Activated naive CD4-positive, alpha-beta T cell (primary cell): ENCODE measurements at places on chromosomes 6 and 20.

GRCh38 chr6:137210903-137211302, 8.3 kb downstream of the IFNGR1 start:
- no peak for DNase-seq

GRCh38 chr6:39935241-39935640, 979 bp upstream of the MOCS1 start:
- DNase-seq: no peak

- DNase-seq: no peak
Measured at GRCh38 chr6:34246249-34246562, 2.6 kb downstream of the SMIM29 start.

DNA sequence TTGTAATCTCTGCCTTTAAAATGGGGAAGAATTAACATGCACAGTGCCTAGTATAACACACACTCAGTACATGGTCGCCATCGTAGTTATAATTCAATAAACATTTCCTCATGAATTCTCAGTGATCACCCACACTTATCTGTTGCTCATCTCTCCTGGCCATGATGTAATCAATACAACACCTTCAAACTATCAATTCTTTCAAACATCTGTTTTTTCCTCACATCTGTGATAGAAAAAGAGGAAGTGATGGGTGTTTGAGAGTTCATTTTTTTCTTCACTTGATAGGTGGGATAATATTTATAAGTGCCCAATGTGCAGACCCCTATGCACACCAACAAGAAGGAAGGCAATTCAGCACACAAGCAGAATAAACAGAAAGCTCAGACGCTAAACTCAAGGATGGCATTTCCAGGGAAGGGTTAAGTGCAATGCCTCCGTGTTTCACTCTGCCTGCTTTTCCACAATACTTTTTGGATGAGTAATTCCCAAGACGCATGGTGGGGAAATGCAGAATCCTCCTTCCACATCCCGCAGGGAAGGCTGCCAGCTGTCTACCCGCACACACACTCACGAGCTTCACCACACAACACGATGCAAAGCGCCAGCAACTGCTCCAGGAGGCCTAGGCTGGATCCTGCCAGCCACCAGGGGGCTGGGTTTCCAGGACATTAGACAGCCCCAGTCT, 100.3 kb downstream of the GMPR start:
- no peak for DNase-seq

GRCh38 chr6:125095580-125096301, 57.8 kb upstream of the TPD52L1 start:
- no peak for DNase-seq

- no peak for DNase-seq
Measured at GRCh38 chr6:62324834-62325233, 38.8 kb upstream of the KHDRBS2 start.

DNA sequence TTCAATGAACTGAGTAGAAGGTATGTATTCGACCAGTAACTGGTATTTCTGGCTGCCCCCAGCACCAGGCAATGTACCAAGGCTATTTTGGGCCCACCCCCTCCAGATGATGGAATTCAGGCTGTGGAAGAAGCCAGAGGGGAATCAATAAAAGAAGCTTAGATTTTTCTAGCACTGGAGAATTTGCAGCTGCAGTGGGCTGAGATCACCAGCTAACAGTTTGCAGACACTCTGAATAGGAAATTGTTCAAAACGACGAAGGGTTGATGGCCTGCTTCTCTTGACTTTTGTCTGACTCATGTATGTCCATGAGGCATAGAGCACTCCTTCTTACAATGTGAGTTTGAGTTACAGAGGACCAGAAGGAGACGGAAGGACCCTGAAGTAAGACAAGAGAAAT, 32.4 kb upstream of the FBXO9 start:
- DNase-seq: no peak

- DNase-seq: no peak
Measured at GRCh38 chr6:84161190-84161589, 66.3 kb downstream of the CEP162 start.

GRCh38 chr6:30327232-30327746, 562 bp downstream of the TRIM39 start:
- no peak for DNase-seq

DNA sequence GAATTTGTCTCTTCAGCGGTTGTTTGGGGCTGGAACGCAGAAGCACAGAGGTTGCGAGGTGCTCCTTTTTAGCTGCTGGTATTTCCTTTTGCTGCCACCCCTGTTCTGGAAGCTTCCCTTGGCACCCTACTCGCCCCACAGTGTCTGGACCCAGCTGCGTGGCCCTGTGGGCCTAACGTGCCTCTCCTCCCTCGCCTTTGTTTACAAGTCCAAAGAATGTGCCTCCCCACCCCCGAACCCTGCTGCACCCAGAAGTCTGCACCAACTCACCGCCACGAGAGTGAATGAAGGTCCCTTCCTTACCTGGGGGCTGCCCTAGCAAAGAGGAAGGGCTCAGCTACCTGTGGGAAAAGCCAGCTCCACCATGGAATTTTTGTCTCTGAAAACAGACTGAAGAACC, 139.7 kb upstream of the RPS6KA2 start:
- DNase-seq: no peak

DNA sequence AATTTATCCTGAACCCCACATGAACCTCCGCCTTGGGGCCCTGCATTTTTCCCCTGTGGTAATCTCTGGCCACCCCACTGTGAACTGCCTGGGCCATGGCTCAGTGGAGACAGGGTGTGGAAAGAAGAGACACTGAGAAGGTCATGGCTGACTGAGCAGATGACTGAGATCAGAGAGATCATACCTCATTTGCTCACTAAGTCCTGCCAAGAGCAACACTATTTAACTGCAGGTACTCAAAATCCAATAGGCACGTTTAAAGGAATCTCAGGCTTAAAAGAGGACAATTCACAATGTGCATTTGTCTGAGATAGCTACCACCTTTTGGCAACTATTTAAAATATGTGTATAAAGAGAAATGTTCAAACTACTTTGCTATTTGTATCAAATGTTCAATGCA, 305.0 kb downstream of the GMDS start:
- DNase-seq: no peak

GRCh38 chr20:35743693-35744491, 1.8 kb upstream of the RBM39 start:
- no peak for DNase-seq

DNA sequence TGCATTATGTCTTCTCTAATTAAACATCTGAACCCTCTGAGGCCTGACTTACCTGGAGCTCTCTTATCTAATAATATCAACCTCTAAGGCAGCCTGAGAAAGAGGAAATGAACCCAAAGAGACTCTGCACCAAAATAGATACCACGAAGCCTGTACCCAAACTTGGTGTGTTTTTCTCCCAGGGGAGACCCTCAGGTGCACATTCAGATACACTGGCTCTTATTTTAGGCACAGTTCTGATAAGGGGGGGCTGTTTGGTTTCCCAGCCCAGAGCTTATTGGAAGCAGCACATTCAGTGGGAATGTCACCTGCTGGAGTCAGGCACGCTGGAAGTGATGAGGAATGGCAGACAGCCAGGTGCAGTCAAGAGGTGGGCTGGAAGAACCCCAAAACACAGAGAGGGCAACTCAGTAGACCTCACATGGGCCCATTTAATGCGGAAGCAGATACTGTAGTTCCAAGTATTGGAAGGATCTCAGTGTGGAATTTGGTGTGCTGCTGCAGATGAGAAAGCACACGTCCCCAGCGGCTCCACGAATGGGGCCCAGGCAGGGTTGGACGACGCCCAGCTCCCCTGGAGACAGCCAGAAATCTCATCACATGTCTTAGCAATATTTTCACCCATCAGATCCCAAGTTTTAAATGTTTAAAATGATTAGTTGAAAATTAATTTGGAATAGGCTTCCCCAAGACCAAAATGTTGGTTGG, 9.7 kb upstream of the CCR6 start:
- no peak for DNase-seq

DNA sequence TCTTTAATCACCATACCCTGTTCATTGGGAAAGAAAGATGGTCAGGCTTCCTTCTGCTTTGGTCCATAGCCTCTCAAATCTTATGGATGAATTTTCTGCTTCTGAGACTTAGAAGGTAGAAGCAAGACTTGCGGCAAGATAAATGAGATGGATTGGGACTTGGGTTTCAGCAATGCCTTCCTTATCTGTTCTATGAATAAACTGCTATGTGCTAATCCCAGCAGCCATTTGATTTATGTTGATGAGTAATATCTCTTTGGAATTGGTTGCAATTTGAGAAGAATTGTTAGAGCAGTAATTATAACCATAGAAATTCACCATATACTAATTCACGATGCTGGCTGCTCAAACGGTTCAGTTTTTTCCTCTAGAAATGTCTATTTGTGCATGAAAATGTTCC, 48.3 kb downstream of the TXLNB start:
- no peak for DNase-seq

DNA sequence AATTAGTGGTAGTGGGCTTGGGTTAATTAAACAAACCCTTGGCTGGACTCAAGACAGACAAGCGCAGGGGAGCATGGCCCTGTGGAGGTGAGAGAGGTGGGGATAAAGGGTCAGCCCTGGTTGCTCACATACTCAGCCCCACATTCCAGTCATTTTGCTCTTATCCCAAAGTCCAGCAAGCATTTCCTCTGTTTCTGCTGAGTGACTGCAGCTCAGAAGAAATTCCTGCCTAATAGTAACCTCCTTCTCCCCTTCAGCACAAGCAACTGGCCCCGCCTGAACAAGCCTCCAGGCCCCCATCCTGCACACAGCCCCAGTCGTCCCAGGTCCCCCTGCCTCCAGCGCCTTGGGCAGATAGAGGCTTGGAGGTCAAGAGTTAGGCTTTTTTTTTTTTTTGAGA, 3.6 kb upstream of the TFEB start:
- no peak for DNase-seq

GRCh38 chr6:43966374-43966658, 160.9 kb downstream of the MRPL14 start:
- no peak for DNase-seq

DNA sequence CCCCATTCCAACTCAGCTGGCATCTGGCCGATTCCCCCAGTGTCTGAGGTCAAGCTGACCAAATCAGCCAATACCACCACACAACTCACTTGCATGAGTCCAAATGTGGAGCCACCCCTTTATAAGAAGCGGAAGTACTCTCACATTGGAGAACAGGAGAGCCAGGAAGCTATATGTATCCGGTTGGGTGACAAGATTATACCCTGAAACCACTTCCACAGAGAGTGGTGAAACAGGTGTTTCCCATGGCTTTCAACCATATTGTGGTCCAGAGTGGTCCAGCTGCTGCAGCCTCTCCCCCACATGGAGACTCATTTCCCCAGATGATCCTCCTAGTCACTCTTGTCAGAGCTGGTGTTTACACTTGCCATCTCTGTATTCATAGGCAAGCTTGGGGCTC, 24.0 kb upstream of the SERINC1 start:
- DNase-seq: no peak

GRCh38 chr6:115835314-115835713, 225.4 kb downstream of the FRK start:
- no peak for DNase-seq

- no peak for DNase-seq
Measured at GRCh38 chr6:168524571-168525001, 83.6 kb downstream of the SMOC2 start.

DNA sequence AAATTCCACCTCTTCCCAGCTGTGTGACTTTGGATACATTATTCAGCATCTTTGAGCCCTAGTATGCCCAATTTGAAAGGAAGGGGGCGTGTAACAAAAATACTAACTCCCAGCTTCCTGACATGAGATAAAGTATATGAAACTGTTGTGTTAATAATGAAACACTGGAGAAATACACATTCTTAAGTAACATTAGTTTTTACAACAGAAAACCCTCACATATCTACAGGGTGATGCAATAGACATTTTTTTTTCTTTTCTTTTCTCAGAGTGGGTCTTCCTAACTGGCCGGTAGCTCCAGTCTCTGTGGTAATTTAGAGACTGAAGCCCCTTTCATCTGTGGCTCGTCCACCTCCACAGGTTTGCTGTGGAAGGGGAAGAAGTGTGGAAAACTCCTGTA, 79.5 kb downstream of the CD83 start:
- no peak for DNase-seq

DNA sequence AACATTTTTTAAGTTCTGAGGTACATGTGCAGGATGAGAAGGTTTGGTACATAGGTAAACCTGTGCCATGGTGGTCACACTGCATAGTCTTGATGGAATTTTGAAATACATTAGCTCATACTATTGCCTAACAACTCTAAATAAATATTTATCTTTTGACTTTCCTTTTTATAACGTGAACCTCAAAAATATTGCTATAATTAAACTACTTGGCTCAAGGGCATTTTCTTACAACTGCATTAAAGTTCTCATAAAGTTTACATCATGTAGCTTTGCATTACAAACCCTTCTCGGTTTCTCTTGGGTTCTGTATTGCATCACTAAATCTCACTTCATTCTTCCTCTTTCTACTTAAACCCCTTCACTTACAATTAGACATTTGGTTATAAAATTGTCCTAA, 636.0 kb upstream of the PTCHD4 start:
- no peak for DNase-seq

DNA sequence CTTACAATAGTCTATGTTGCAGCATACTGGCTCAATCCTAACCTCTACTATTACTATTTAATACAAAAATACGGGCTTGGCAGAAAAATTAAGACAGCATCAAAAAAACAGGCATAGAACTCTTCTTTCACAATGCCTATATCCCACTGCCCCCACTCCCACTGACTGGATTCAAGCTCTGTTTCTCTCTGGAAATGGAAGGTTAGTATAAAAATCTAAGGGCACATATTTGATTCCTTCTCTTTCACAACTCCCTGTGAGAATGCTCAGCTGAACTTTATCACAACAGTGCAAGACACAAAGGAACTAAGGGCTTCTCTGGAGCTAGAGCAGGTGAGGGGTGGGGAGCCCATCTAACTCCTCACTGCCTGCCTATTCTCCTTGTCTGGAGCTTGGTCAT, 258.4 kb upstream of the FAM83B start:
- DNase-seq: no peak

GRCh38 chr6:3258720-3259490, at the start of gene PSMG4:
Gene PSMG4, plus strand, starts transcription at chr6:3258947. Its CDS starts 76 bp downstream, at chr6:3259023.
- peak; percentile 93 for DNase-seq

DNA sequence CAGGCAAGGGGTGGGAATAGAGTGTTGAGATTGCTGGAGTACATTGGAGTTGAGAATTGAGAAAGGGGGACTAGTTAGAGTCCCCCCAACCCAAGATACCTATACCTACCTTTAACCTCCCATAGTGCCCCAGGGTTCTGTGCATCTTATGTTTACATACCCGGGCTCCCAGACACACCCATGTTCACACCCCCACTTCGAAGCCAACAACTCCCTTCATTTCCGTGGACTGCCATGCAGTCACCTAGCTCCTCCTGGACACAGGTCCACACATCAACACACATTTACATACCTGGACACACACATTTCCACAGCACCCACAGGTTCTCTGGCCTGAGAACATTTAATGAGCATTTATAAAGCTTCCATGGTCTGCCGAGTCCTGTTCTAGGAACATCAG, 5.1 kb downstream of the TMEM63B start:
- no peak for DNase-seq

GRCh38 chr20:49595811-49596561, 28.0 kb upstream of the PTGIS start:
- DNase-seq: no peak

- DNase-seq: no peak
Measured at GRCh38 chr6:150738092-150738629, 127.3 kb upstream of the MTHFD1L start.

- DNase-seq: no peak
Measured at GRCh38 chr6:149961728-149962425, 1.9 kb upstream of the ULBP1 start.

GRCh38 chr20:15220009-15220656, 882.7 kb upstream of the FLRT3 start:
- DNase-seq: no peak
